ENCODE measurements at places on chromosomes 13 and 19.
A peak's percentile ranks its signal among the peaks of the same experiment; 100 is the strongest.

- DNase-seq: no peak
Observed at GRCh38 chr19:925087-925525, 729 bp upstream of the ARID3A start.

GRCh38 chr19:17555929-17556813 lies 722 bp downstream of the COLGALT1 start:
- DNase-seq: peak; percentile 28

- no peak for DNase-seq
Observed at GRCh38 chr13:90696656-90697055, 650.8 kb upstream of the MIR17HG start.

- no peak for DNase-seq
Observed at GRCh38 chr13:36870050-36870692, 49.9 kb downstream of the SMAD9 start.

- no peak for DNase-seq
Observed at GRCh38 chr13:39874331-39875053, 219.0 kb downstream of the COG6 start.

GRCh38 chr13:99257291-99257690 lies 888 bp downstream of the GPR18 start:
- DNase-seq: no peak

GRCh38 chr13:40664350-40665125 lies 1.9 kb downstream of the FOXO1 start:
- DNase-seq: peak; percentile 51

GRCh38 chr13:99356262-99357091 lies 49.3 kb upstream of the GPR183 start:
- DNase-seq: no peak

- no peak for DNase-seq
Observed at GRCh38 chr19:27890206-27890605, 1322.7 kb downstream of the UQCRFS1 start.

DNA sequence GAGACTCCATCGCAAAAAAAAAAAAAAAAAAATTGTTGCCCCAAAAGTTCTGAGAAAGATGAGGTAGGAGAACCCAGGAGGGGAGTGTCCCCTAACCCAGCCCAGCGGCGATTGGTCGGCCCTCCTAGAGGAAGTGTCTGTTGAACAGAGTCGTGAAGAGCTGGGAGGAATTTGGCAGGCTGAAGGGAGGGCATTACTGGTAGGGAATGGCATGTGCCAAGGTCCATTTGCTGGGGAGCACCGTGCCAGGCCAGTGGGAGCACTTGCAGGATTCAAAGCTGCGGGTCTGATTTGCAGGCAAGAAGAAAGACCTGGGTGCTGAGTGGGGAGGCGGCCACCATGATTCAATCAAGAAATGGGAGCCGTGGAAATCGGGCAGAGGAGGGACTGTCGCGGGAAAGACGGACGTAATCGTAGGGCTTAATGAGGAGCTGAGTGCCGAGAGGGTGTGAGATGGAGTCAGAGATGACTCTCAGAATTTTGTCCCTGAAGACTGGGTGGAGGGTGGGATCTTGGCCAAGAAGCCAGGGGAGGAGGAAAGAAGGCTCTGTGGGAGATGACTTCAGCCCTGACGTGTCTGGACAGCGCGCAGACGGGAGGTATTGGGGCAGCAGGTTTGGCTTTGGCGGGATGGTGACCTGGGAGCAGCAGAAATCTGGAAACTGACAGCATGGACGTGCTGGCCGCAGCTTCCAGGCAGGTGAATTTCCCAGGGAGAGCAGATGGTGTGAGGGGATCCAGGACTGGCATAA lies 15.4 kb downstream of the CERS4 start:
- DNase-seq: no peak
